Neural cell (in vitro differentiated cells): ENCODE measurements at places on chromosomes 12 and 14. TPM values are rescaled to one million over a fixed set of nuclear protein-coding genes. Genes with fewer than 3 reads are reported as not detected.

Gene LBHD2
- not detected in 2 replicates for polyA plus RNA-seq

Gene TMTC1
- 7.4 and 10.0 TPM in 2 replicates for polyA plus RNA-seq

Gene CPNE6
- polyA plus RNA-seq, result 2.3 and 4.1 TPM in 2 replicates

Gene TDRD9
- polyA plus RNA-seq, result 15.9 and 25.6 TPM in 2 replicates

Gene FOXG1
- polyA plus RNA-seq, result 53.5 and 54.0 TPM in 2 replicates

Gene OR6C6
- not detected in 2 replicates for polyA plus RNA-seq

Gene DCAF4
- 12.2 and 16.5 TPM in 2 replicates for polyA plus RNA-seq

Gene NID2
- polyA plus RNA-seq, result 0.48 and 1.1 TPM in 2 replicates

Gene NELL2
- polyA plus RNA-seq, result 41.8 and 46.8 TPM in 2 replicates

Gene KCNA1
- 11.6 and 14.7 TPM in 2 replicates for polyA plus RNA-seq

Gene TRMT5
- 7.6 and 16.7 TPM in 2 replicates for polyA plus RNA-seq

Gene KRT6C
- not detected in 2 replicates for polyA plus RNA-seq

Gene TMEM52B
- polyA plus RNA-seq, result not detected in 2 replicates

Gene ANAPC5
- polyA plus RNA-seq, result 199 and 272 TPM in 2 replicates

Gene HOXC12
- polyA plus RNA-seq, result not detected in 2 replicates

Gene ENDOU
- polyA plus RNA-seq, result not detected in 2 replicates

Gene KLRG1
- polyA plus RNA-seq, result 3.4 and 4.7 TPM in 2 replicates

Gene LRTM2
- 2.4 and 4.1 TPM in 2 replicates for polyA plus RNA-seq

Gene TAS2R9
- polyA plus RNA-seq, result 0.32 and 1.6 TPM in 2 replicates
